ENCODE measurements at places on chromosomes 3 and 15. TPM values are rescaled to one million over a fixed set of nuclear protein-coding genes. Genes with fewer than 3 reads are reported as not detected.

DNA sequence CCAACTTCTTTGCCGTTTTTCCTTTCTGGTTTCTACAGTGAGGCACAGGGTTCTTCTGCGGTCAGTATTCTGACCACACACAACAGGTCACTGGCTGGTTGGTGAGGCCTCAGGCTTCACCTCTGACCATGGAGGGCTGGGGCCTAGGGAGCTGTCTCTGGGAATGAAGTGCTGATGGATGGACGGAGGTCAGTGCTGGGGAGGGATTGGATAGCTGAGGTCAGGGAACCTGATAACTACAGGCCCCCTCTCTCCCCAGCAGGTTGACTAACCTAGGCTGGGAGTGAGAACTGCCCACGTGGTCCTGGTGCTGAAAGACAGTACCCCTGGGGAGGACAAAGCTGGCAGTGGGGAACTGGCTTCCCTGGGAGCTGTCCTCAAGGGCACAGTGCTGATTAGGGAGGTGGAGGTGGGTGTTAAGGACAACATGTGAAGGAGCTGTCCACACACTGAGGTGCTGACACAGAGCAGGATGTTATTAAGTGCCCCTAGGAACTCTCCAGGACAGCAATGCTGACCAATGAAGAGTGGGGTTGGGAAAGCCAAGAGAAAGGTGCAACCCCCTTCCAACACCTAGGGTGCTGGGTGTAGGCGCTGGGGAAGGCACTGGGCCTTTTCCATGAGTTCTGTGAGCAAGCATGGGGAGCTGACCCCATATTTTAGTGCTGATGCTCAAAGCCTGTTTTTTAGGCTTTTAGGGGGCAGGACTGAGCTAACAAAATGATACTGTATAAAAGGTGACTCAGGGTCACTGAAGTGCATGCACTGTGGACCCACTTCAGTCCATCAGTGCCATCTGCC, 45.2 kb downstream of the ATP2B2 start:
- H3K27me3 ChIP-seq, result peaks cover 10% of the 10 kb centered on the region
- H3K27ac ChIP-seq, result no peak overlapping the region
- H3K4me1 ChIP-seq, result no peaks in the 10 kb centered on the region
- peak; percentile 56 for DNase-seq
- H3K36me3 ChIP-seq, result no peaks in the 10 kb centered on the region
- no peak overlapping the region for H3K4me3 ChIP-seq

The GFM1 gene
- total RNA-seq, result 45.6 TPM

DNA sequence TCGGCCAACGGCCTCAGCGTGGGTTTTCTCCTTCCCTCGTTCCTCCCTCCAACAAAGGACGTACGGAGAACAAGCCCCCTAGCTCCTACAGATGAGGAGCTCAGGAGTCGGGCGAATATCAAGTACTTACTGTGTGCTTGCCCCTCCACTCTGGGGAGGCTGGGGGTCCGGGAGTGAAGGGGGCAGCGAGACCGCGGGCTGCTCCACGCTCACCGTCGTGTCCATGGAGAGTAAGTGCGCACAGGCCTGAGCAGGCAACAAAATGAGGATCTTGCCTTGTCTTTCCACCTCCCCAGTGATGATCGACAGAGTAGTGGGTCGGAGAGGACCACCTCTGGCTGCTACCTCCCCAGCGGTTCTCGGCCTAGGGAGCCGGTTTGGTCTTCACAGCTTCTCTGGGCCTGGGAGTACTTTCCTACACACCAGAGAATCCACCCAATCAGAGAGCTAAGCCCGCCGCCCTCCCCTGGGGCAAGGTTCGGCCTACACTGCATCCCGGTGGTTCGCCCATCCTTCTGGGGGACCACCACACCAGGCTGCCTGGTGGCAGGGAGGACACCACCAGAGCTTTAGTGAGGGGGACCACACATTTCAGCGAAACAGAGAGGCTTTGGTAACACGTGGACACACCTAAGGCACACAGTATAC, 603 bp upstream of the TRANK1 start:
- H3K4me1 ChIP-seq, result peaks cover 8% of the 10 kb centered on the region
- H3K27me3 ChIP-seq, result no peaks in the 10 kb centered on the region
- H3K4me3 ChIP-seq, result peak overlapping the region; percentile 82

The CHST2 gene
- 5.6 TPM for total RNA-seq

GRCh38 chr3:4744405-4745234, 234.6 kb upstream of the BHLHE40 start:
- no peak overlapping the region for H3K4me3 ChIP-seq
- H3K36me3 ChIP-seq, result peaks cover 12% of the 10 kb centered on the region
- no peak overlapping the region for H3K27ac ChIP-seq
- no peaks in the 10 kb centered on the region for H3K27me3 ChIP-seq

The HRG gene
- total RNA-seq, result not detected

The NRROS gene
- total RNA-seq, result 15.2 TPM

DNA sequence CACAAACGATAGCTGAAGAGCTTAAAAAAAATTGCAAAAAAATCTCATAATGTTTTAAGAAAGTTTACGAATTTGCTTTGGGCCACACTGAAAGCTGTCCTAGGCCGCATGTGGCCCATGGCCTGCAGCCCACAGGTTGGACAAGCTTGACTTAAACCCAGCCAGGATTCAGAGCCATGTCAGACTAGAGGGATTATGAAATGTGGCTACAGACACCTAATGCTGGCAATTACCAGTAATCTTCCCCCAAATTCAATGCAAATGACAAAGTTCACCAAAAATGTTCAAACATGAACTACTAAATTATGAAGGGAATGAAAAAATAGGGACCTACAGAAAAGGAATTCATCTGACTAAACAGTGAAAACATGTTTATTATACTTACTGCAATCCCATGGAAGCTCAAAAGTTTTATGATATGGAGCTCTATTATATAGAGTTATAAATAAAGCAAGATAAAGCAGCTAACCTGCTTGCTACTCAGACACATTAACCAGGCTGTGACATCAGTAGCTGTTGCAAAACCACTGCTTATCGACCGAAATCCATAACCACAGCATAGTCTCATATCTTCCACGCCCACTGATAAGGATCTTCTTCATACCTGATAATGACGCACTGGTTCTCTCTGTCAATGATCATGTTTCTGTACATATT, 49.2 kb downstream of the LDHAL6B start:
- no peaks in the 10 kb centered on the region for H3K36me3 ChIP-seq
- no peaks in the 10 kb centered on the region for H3K27me3 ChIP-seq
- peak; percentile 10 for DNase-seq
- H3K27ac ChIP-seq, result no peak overlapping the region
- peaks cover 15% of the 10 kb centered on the region for H3K4me1 ChIP-seq

GRCh38 chr3:161221806-161222600, 892 bp downstream of the NMD3 start:
- peaks cover 28% of the 10 kb centered on the region for H3K4me1 ChIP-seq
- H3K27ac ChIP-seq, result peak overlapping the region; percentile 84
- DNase-seq, result no peak
- no peaks in the 10 kb centered on the region for H3K27me3 ChIP-seq
- peaks cover 13% of the 10 kb centered on the region for H3K36me3 ChIP-seq

DNA sequence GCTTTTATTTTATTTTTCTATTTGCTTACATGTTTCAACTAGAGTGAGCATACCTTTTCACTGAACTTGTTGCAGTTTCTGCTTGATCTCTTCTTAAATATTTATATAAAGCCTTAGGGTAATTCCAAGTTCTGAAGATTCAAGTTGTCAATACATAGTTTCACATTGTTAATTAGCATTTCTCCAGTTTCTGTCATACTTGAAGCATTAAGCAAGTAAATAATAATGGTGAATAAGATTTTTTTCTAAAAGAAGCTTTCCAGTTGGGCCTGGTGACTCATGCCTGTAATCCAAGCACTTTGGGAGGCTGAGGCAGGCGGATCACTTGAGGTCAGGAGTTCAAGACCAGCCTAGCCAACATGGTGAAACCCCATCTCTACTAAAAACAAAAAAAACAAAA, 53.9 kb downstream of the CALML4 start:
- peaks cover 15% of the 10 kb centered on the region for H3K36me3 ChIP-seq
- H3K27me3 ChIP-seq, result no peaks in the 10 kb centered on the region
- DNase-seq, result no peak
- H3K27ac ChIP-seq, result no peak overlapping the region

The HYAL1 gene
- total RNA-seq, result 0.19 TPM

The RNF7 gene
- total RNA-seq, result 77.6 TPM

The IQCH gene
- 3.6 TPM for total RNA-seq

DNA sequence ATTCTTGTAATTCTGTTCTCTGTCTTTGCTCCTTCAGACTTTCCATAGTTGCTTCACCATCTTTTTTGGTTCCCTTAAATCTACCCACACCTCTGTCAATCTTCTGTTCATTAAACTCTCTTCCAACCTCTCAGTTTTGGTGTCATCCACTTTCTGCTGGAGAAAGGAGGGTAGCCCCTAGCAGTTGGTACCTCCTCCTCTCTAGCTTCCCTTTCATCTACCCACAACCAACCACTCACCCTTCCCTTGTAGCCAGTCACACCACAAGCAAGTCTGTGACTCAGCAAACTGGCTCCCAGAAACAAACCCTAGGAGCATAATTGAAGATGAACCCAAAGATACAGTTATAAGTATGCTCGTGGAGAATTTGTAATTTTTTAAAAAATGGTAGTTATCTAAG, 318.6 kb downstream of the FHIT start:
- H3K27me3 ChIP-seq, result no peaks in the 10 kb centered on the region
- H3K4me1 ChIP-seq, result peaks cover 6% of the 10 kb centered on the region
- no peak for DNase-seq

- H3K4me1 ChIP-seq, result peaks cover 9% of the 10 kb centered on the region
- H3K4me3 ChIP-seq, result no peak overlapping the region
- DNase-seq, result no peak
- H3K27ac ChIP-seq, result no peak overlapping the region
- H3K36me3 ChIP-seq, result no peaks in the 10 kb centered on the region
Observed at GRCh38 chr3:128468791-128469527, 2.3 kb upstream of the DNAJB8 start.

The SAMMSON gene
- not detected for total RNA-seq
